SW 1271 (cell line): ENCODE measurements at places on chromosomes 13 and 19.
A peak's percentile ranks its signal among the peaks of the same experiment; 100 is the strongest.

DNA sequence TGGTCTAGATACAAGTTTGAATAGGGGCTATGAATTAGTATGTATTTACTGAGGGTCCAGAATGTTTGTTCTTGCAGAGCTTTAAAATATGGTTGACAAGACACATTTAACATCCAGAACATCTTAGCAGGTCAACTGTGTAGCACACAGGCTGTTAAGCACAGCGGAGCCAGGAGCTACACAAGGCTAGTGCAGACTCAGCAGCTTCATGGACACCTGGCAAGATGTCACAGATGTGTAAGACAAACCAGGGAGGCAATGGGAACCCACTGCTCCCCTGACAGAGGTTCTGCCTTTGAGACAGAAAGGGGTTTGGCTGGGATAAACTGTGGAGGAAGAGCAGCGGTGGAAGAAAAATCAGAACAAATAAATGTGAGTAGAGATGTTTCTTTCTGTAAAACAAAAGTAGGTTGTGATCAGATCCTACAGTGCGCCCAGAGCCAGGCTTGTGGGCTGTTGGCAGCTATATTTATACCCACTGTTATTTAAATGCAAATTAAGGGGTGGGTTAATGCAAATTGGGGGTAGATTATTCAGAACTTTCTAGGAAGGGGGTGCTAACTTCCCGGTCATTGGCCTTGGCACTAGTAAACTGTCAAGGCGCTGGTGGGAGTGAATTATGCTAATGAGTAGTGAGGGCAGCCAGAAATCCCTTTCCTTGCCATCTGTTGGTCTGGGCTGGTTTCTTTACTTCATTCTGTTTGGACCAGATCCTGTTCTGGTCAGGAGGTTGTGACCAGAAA, 33.0 kb downstream of the MIPEP start:
- no peak for DNase-seq

- DNase-seq, result peak; percentile 37
These were observed 25.2 kb downstream of the ZNRF4 start for GRCh38 chr19:5480427-5480836.

GRCh38 chr19:41303954-41304353, 6.0 kb upstream of the CCDC97 start:
- DNase-seq, result no peak

GRCh38 chr19:18494267-18494607, 27.6 kb downstream of the ELL start:
- DNase-seq, result no peak

GRCh38 chr19:41872775-41873647, 4.1 kb upstream of the CD79A start:
- peak; percentile 50 for DNase-seq

DNA sequence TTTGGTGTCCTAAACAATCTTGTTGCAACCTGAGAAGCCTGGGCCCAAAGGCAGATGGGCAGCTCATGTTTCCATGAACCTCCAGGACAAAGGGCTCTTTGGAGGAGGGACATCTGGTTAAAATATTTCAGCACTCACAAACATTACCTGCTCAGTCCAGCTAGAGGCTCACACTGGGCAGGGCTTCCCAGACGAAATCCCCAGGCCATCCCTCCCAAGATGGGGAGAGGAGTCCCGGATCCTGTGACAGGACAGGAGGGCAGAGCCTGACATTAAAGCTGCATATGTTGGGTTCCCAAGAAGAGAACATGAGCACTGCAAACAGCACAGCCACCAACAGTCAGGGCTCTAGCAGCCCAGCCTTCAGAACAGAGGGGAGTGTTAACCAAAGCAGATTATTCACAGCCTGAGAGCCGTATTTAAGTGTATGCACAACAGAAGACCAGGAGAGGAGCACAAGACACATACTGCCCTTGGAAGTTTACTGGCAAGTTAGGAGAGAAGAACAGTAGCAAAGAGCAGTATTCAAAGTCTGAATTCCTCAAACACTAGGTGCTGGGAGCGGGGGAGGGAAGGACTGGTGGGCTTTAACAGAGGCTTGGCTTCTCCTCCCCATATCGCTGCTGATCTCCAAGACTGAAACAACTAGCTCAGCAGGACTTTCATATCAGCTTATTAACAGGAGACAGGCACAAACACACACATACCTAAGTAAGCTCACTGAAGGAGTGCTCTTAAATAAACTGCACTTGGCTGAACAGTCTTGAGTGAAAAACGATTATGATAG, 12.3 kb downstream of the ATP7B start:
- no peak for DNase-seq

- DNase-seq, result no peak
These were observed 12.4 kb upstream of the RANBP3 start for GRCh38 chr19:5990289-5990797.

DNA sequence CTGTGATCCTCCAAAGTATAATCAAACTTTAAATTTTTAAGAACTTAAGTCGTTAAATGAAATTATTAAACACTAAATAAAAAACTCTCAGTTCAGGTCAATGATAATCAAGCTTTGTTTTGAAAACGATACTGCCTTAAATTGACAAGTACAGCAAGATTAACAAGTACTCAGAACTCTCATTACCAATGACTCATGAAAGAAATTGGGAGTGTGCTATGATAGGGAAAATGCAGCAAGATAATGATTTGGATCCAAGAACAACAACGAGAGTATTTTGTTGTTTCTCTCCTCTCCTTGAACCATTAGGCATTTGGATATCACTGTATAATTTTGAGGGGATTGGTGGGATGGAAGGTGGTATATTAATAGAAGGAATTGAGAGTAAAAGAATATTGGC, 10.2 kb downstream of the N4BP2L2 start:
- DNase-seq, result no peak

DNA sequence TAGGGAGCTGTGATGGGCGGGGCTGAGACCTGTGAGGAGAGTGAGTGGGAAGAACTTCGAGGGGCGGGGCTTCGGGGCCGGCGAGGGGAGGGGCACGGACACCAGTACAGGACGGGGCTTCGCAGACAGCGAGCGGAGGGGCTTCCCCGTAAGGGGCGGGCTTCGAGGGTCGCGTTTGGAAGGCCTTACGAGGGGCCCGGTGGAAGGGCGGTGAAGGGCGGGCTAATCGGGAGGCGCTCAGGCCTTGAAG, 4.1 kb upstream of the EMP3 start:
- DNase-seq, result peak; percentile 82

DNA sequence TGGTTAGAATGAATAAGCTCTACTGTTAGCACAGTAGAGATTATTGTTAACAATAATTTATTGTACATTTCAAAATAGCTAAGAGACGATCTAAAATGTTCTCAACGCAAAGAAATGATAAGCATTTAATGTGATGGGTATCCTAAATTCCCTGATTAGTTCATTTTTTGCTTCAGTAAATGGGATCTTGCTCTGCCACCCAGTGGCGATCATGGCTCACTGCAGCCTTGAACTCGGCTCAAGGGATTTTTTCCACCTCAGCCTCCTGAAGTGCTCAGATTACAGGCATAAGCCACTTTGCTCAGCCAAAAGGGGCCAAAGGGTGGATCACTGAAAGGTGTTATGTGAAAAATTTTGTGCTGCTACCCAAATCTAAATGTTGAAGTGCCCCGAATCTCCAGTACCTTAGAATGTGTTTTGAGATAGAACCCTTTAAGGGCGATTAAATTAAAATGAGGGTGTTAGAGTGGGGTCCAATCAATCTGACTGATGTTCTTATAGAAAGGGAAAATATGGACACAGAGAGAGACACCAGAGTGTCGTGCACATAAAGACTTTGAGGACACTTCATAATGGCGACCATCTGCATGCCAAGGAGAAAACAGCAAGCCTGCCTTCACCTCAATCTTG, 31.5 kb upstream of the ZNF766 start:
- DNase-seq, result no peak

DNA sequence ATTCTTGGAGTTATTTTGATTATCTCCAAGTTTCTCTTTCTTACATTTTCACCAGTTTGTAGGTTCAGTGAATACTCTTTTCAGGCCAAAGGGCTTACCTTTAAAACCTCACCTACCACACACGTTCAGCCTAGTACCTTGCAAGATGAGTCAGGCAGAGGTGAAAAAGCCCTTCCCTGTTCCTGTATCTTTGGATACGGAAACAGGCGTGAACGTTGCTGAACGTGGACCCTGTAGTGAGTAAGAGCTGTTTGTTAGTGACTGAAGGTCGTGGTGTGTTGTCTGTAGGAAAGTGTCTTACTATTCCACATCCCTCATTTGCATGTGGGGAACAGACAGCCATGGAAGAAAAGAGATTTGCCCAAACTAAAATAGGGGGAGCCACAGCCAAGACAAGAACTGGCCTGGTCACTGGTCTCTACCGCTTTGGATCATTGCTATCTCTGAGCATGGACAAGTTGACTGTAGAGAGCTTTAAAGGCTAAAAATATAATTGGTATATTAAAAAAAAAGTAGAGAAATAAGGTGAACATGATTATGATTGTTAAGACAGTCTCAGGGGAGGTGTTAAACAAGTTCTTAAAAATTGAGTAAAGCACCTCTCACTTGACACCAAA, 3.5 kb downstream of the CEBPG start:
- no peak for DNase-seq

- no peak for DNase-seq
These were observed 17.2 kb upstream of the CFAP97D2 start for GRCh38 chr13:114161644-114162532.
